Activated effector memory CD4-positive, alpha-beta T cell treated with Interleukin-2 at 50 U/mL for 16 hours (primary cell): ENCODE measurements at places on chromosomes 1 and 21.

- DNase-seq, result no peak
Measured at GRCh38 chr21:42619166-42619565, 34.3 kb upstream of the PDE9A start.

DNA sequence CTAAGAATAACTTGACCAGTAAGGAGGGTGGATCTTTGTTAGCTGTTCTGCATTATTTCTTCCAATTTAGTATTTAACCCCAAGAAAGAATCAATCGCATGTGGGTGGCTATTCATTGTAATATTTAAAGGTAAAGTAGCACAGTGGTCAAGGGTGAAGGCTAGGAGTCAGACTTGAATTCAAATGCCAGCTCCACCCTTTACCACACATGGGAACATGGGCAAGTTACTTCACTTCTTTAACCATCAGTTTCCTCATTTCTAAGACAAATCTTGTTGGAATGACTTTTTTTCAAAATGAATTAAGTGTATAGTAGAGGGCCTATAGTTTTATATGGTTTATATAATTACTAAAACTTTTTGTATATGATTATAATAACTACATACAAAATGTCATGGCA, 71.3 kb upstream of the S1PR1 start:
- no peak for DNase-seq

DNA sequence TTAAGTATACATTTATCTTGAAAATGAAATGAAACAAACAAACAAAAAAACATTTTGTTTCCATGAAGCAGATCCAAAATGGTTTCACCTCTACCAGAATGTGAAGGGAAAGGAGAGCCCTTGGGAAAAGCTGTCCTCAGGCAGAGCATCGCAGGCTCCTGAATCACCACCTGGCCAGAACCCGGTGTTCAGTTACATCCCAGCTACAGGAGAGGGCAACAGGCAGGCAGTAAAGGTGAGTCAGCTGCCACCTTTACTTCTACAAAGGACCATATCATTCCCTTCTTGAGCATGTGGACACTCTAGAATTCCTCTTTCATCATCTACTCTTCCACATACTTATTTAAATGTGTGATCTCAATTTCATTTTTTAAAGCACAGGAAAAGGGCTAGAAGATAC, 151.2 kb downstream of the PIGK start:
- no peak for DNase-seq

DNA sequence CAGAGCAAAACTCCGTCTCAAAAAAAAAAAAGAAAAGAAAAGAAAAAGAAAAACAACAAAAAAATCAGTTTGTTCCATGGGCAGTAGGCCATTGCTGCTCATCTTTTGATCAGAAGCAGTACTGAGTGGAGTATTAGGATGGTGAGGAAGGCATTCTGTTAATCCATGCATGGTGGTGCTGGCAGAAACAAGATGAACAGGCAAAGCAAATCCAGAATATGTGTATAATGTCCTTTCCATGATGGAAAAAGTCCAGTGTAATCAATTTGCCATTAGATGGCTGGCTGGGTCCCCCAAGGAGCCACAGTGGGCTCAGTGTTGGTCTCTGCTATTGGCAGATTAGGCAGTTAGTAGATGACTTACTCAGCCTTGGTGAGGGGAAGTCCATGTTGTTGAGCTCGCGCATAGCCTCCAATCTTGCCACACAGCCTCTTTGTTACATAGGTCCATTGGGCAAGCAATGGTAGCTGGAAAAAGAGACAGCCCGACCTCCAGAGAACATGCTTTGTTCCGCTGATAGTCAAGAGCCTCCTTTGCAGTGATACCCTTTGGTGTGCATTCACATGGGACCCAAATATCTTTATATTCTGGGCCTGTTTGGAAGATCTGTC, 23.3 kb downstream of the H3-3A start:
- DNase-seq, result no peak

GRCh38 chr1:79295967-79296366, 289.4 kb upstream of the ADGRL4 start:
- no peak for DNase-seq

- DNase-seq, result no peak
Measured at GRCh38 chr1:157095091-157095490, 4.5 kb downstream of the ETV3L start.

- DNase-seq, result no peak
Measured at GRCh38 chr1:26364956-26365355, 7.6 kb downstream of the ZNF683 start.

DNA sequence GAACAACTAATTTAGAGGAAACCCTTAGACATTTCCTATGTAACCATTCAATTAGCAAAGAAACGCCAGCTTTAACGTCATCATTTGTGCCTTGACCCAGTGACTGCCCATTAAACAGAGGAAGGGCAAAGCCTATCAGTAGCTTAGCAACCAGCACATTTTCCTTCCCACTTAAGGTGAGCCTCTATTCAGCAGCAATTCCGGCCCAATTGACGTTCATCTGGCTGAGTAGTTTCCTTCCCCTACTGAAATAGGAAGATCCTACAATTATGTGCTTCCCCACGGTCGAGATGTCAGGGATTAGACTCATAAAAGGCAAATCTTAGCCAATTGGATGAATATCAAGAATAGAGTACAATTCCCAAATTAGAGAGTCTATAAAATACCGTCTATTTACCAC, 482.1 kb upstream of the ADAMTS5 start:
- no peak for DNase-seq
